Pancreas (tissue), 10 donors: ENCODE measurements at places on chromosomes 3 and 15. TPM values are rescaled to one million over a fixed set of nuclear protein-coding genes. Genes with fewer than 3 reads are reported as not detected.

The GABRR3 gene
- total RNA-seq, result not detected

The GOLGA6D gene
- not detected for total RNA-seq

The OR5K2 gene
- total RNA-seq, result not detected

The PLA2G4E gene
- total RNA-seq, result not detected

The USP50 gene
- not detected for total RNA-seq

The MAGEL2 gene
- total RNA-seq, result 0.41 TPM

The FSIP1 gene
- total RNA-seq, result 0.39 TPM
